ENCODE measurements at places on chromosomes 3 and 15.

DNA sequence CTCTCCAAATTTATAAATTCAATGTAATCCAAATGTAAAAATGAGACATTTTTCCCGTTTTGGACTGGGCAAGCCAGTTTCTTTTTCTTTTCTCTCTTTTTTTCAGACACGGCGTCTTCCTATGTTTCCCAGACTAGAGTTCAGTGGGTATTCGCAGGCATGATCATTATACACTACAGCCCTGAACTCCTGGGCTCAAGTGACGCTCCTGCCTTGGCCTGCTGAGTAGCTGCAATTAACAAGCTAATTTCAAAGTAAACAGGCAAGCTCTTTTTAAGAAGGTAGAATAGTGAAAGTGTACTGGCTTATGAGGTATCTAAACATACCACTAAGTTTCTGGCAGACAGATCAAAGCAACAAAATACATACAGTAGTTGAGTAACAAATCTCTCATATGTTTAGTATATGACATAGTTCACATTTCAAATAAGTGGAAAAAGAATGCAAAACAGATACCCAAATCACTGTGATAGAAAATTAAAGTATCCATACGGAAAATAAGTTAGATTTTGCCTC, 13.5 kb downstream of the HIGD1A start:
- H3K4me3 ChIP-seq = no peak overlapping the region
- peak overlapping the region; percentile 65 for H3K27ac ChIP-seq
- peaks cover 73% of the 10 kb centered on the region for H3K36me3 ChIP-seq
- no peaks in the 10 kb centered on the region for H3K4me1 ChIP-seq
- DNase-seq = no peak

DNA sequence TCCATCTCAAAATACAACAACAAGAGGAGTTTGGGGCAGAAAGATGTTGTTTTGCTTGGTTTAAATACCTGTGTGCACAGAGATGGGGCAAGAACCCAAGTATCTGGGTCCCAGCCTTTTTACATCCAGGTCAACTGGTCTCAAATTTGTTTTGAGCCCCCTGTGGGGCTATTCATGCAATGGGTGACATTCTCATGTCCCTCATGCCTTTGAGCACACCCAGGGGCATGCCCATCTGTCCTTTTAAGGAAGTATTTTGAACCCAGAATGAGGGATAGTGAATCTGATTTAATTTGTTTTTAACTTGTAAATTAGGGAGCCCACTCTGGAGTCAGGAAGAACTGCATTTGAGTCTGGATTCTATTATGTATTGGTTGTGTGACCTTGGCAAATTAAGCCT, 14.8 kb downstream of the ABCF3 start:
- H3K27me3 ChIP-seq = peaks cover 23% of the 10 kb centered on the region
- no peaks in the 10 kb centered on the region for H3K36me3 ChIP-seq
- H3K4me3 ChIP-seq = no peak overlapping the region
- peaks cover 6% of the 10 kb centered on the region for H3K4me1 ChIP-seq
- no peak for DNase-seq

- no peaks in the 10 kb centered on the region for H3K36me3 ChIP-seq
- peaks cover 3% of the 10 kb centered on the region for H3K27me3 ChIP-seq
- no peak overlapping the region for H3K27ac ChIP-seq
- H3K4me3 ChIP-seq = no peak overlapping the region
These were observed 154.6 kb downstream of the LRTM1 start for GRCh38 chr3:54773271-54773670.

DNA sequence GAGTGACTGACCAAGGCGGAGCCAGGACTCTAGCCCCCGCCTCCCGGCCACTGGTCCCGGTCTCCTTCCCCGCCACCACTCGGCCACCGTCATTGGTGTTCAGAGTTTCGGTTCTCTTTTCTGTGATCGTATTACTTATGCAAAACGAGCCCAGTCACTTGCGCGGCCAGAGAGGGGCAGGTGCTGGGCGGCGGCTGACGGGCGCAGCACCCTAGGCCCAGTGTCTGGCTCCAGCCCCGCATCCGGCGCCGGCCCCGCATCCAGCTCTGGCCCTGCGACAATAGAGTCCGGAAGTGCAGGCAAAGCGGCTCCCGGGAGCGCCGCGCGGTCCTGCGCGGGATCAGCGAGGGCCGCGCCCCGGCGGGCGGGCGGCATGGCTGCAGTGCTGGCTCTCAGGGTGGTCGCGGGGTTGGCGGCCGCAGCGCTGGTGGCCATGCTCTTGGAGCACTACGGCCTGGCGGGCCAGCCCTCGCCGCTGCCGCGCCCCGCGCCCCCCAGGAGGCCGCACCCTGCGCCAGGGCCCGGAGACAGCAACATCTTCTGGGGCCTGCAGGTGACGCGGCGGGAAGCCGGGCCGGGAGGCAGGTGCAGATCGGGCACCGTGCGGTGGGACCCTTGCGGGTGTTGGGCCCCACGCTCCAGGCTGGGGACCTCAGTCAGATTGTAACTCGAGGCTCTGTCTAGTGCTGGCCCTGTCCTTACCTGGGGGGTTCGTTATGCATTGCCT, at the start of gene TMEM62:
Gene TMEM62 (plus strand): TSS at position 157 of the 727 bp plus-strand sequence. CDS start 217 bp downstream, at position 374.
- peak within 1 kb of the TSS; percentile 87 for H3K4me3 ChIP-seq
- peaks cover 60% of the 10 kb centered on the region for H3K27me3 ChIP-seq
- H3K4me1 ChIP-seq = peaks cover 10% of the 10 kb centered on the region
- no peak within 1 kb of the TSS for H3K27ac ChIP-seq
- DNase-seq = peak; percentile 76

- H3K27me3 ChIP-seq = no peaks in the 10 kb centered on the region
- DNase-seq = no peak
- peaks cover 56% of the 10 kb centered on the region for H3K4me1 ChIP-seq
- peaks cover 5% of the 10 kb centered on the region for H3K36me3 ChIP-seq
- peak overlapping the region; percentile 55 for H3K27ac ChIP-seq
These were observed 835.4 kb upstream of the NR2F2 start for GRCh38 chr15:95494971-95495541.

DNA sequence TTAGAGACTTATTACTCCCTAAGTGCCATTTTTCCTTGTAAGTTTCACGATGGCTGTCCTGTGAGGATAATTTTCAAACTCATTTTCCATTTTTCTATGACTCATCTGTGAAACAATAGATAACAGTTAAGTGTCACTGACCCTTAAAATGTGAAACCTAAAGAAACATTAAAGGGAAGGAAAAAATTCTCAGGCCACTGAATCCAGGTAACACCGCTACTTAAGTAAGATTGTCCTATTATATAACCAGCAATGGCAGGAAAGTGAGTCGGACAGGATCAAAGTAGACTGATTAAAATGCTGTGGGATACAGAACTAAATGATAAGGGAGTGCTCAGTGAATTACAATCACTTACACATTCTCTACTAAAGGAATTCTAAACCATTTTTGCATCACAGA, 12.4 kb downstream of the PLD1 start:
- H3K4me1 ChIP-seq = no peaks in the 10 kb centered on the region
- peaks cover 5% of the 10 kb centered on the region for H3K27me3 ChIP-seq
- H3K36me3 ChIP-seq = no peaks in the 10 kb centered on the region
- no peak overlapping the region for H3K4me3 ChIP-seq

DNA sequence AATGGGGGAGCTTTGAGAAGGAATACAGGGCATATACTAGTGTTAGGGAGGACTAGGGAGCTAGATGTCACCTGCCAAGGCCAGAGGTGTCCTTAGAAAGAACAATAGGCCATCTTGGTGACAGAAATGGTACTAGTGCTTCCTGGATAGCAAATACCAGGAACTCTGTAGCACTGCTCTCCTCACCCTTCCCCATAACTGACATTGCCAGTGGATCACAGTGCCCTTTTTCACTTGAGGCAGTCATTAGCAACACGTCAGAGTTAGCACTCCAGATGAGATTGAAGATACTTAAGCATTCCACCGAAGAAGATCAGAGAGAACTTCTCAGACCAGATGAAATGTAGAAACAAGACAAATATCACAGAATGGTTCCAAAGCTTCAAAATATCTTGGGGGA, 103.1 kb upstream of the PDZRN3 start:
- H3K27me3 ChIP-seq = peaks cover under 1% of the 10 kb centered on the region
- H3K36me3 ChIP-seq = no peaks in the 10 kb centered on the region

GRCh38 chr3:137171834-137172603, 214.2 kb downstream of the IL20RB start:
- no peaks in the 10 kb centered on the region for H3K27me3 ChIP-seq
- peaks cover 4% of the 10 kb centered on the region for H3K4me1 ChIP-seq
- DNase-seq = no peak
- H3K36me3 ChIP-seq = no peaks in the 10 kb centered on the region
- H3K27ac ChIP-seq = no peak overlapping the region
- no peak overlapping the region for H3K4me3 ChIP-seq

DNA sequence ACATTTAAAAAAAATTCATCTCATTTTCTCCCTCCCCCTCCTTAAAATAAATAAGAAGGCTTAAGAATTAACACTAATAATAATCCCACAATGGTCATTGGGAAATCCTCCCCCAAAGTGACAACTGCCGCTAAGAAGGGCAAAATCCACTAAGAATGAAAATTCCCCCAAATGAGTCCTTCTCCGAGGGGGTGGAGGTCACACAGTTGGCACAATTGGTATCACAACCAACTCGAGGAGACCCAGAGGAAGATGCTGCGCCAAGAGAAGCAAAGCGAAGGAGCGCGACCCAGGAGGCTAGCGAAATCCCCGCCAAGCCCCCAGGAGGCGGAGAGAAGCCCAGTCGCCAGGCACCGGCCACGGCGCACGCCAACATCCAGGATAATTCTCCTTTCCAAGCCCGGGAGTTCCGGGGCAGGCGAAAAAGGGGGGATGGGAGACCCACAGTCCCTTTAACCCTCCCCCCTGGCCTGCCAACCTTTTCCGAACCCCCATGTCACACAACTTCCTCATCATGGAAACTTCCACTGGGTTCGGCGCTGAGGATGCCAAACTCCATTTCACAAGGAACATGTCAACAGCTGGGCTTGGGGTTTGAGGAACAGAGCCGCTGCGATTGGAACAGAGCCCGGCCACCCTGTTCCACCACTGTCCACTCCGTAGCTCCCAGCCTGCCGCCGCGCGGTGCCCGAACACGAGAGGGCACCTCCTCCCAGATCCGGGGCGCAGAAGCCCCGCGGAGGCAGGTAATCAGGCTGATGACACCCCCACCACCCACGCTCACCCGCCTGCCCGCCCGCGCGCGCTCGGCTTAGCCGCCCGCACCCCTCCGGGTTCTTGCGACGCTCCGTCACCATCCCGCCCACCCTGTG, 668 bp downstream of the THRB start:
- peak overlapping the region; percentile 92 for H3K4me3 ChIP-seq
- H3K36me3 ChIP-seq = no peaks in the 10 kb centered on the region
- peaks cover 87% of the 10 kb centered on the region for H3K27me3 ChIP-seq
- peak; percentile 38 for DNase-seq

GRCh38 chr3:126342991-126343648, 14.1 kb downstream of the KLF15 start:
- H3K4me1 ChIP-seq = peaks cover 22% of the 10 kb centered on the region
- H3K27ac ChIP-seq = peak overlapping the region; percentile 81
- DNase-seq = peak; percentile 42

- no peaks in the 10 kb centered on the region for H3K27me3 ChIP-seq
- H3K4me1 ChIP-seq = no peaks in the 10 kb centered on the region
- no peak within 1 kb of the TSS for H3K27ac ChIP-seq
- H3K4me3 ChIP-seq = no peak within 1 kb of the TSS
- DNase-seq = no peak
- H3K36me3 ChIP-seq = peaks cover 20% of the 10 kb centered on the region
These were observed at the start of gene GPR171 for GRCh38 chr3:151203051-151203420. TSS of gene GPR171 (minus strand) at chr3:151203216. CDS start at chr3:151199386, 3,830 bp downstream.

- peak; percentile 80 for DNase-seq
- no peak overlapping the region for H3K4me3 ChIP-seq
- H3K4me1 ChIP-seq = no peaks in the 10 kb centered on the region
- peak overlapping the region; percentile 67 for H3K27ac ChIP-seq
- peaks cover 55% of the 10 kb centered on the region for H3K36me3 ChIP-seq
- no peaks in the 10 kb centered on the region for H3K27me3 ChIP-seq
These were observed 24.4 kb upstream of the OCA2 start for GRCh38 chr15:28123408-28124023.

GRCh38 chr15:46471096-46471495, 836.3 kb downstream of the SQOR start:
- no peak overlapping the region for H3K27ac ChIP-seq
- H3K27me3 ChIP-seq = no peaks in the 10 kb centered on the region
- H3K36me3 ChIP-seq = no peaks in the 10 kb centered on the region
- H3K4me3 ChIP-seq = no peak overlapping the region
- DNase-seq = no peak

- no peaks in the 10 kb centered on the region for H3K4me1 ChIP-seq
- H3K27me3 ChIP-seq = peaks cover 33% of the 10 kb centered on the region
- no peaks in the 10 kb centered on the region for H3K36me3 ChIP-seq
- H3K4me3 ChIP-seq = no peak overlapping the region
- peak; percentile 59 for DNase-seq
- H3K27ac ChIP-seq = no peak overlapping the region
These were observed 110.8 kb downstream of the TBC1D2B start for GRCh38 chr15:77966540-77967234.

- peaks cover 4% of the 10 kb centered on the region for H3K27me3 ChIP-seq
- H3K4me1 ChIP-seq = no peaks in the 10 kb centered on the region
- H3K27ac ChIP-seq = no peak overlapping the region
These were observed 106.5 kb downstream of the SUCNR1 start for GRCh38 chr3:151979906-151980305.

GRCh38 chr3:6367171-6367570, 493.7 kb upstream of the GRM7 start:
- peaks cover 3% of the 10 kb centered on the region for H3K27me3 ChIP-seq
- H3K4me3 ChIP-seq = no peak overlapping the region
- no peak overlapping the region for H3K27ac ChIP-seq
- H3K36me3 ChIP-seq = no peaks in the 10 kb centered on the region
- DNase-seq = no peak

GRCh38 chr15:81053621-81054020, 52.9 kb downstream of the TLNRD1 start:
- no peaks in the 10 kb centered on the region for H3K4me1 ChIP-seq
- H3K27ac ChIP-seq = no peak overlapping the region
- H3K36me3 ChIP-seq = no peaks in the 10 kb centered on the region
- DNase-seq = no peak
- no peaks in the 10 kb centered on the region for H3K27me3 ChIP-seq
- no peak overlapping the region for H3K4me3 ChIP-seq

- peaks cover 25% of the 10 kb centered on the region for H3K27me3 ChIP-seq
- H3K36me3 ChIP-seq = no peaks in the 10 kb centered on the region
- no peak overlapping the region for H3K4me3 ChIP-seq
- H3K27ac ChIP-seq = no peak overlapping the region
- no peak for DNase-seq
- H3K4me1 ChIP-seq = peaks cover 14% of the 10 kb centered on the region
These were observed 201.1 kb upstream of the ARRDC4 start for GRCh38 chr15:97759363-97759762.

DNA sequence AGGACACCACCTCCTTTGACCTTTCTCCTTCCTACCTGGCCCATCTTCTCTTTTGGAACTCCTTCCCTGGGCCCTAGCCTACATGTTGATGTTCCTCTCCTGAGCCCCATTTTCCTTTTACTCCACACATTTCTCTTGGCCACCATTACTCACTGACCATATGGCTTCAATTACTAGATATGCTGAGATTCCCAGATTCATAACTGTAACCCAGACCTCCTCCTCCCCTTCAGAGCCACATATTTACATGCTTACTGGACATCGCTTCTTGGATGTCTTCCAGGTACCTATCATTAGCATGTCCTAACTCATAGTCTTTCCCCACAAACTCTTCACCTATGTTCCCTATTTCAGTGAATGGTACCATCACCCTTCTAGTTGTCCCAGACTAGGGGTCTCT, 24.4 kb upstream of the TRIM59 start:
- DNase-seq = no peak
- peaks cover 8% of the 10 kb centered on the region for H3K27me3 ChIP-seq
- no peak overlapping the region for H3K4me3 ChIP-seq
- peaks cover 10% of the 10 kb centered on the region for H3K4me1 ChIP-seq

Measured in nephron progenitor cell (in vitro differentiated cells).